ENCODE measurements at places on chromosomes 13 and 19. TPM values are rescaled to one million over a fixed set of nuclear protein-coding genes. Genes with fewer than 3 reads are reported as not detected.

GRCh38 chr19:41016488-41017071 lies 25.5 kb downstream of the CYP2B6 start:
- no peak for DNase-seq

- no peak for DNase-seq
Measured at GRCh38 chr13:72552731-72553130, 174.7 kb downstream of the MZT1 start.

GRCh38 chr19:4342314-4342614 lies 1.1 kb upstream of the MPND start:
- DNase-seq = no peak

CKM gene
- 4,275 TPM for total RNA-seq

LGI4 gene
- total RNA-seq = 4.9 TPM
